LHCN-M2 (cell line): ENCODE measurements at places on chromosomes 5 and 9. TPM values are rescaled to one million over a fixed set of nuclear protein-coding genes. Genes with fewer than 3 reads are reported as not detected.
A peak's percentile ranks its signal among the peaks of the same experiment; 100 is the strongest.

Gene SYK
- total RNA-seq, result not detected in 2 replicates

Gene CCL27
- not detected in 2 replicates for total RNA-seq

Gene ADGRV1
- 0.17 TPM in 1 of 2 replicates, not detected in the other for total RNA-seq

Gene SLC46A2
- total RNA-seq, result not detected in 2 replicates

Gene FSD1L
- 2.1 and 2.8 TPM in 2 replicates for total RNA-seq

Gene PCSK1
- total RNA-seq, result 0.06 TPM in 1 of 2 replicates, not detected in the other

DNA sequence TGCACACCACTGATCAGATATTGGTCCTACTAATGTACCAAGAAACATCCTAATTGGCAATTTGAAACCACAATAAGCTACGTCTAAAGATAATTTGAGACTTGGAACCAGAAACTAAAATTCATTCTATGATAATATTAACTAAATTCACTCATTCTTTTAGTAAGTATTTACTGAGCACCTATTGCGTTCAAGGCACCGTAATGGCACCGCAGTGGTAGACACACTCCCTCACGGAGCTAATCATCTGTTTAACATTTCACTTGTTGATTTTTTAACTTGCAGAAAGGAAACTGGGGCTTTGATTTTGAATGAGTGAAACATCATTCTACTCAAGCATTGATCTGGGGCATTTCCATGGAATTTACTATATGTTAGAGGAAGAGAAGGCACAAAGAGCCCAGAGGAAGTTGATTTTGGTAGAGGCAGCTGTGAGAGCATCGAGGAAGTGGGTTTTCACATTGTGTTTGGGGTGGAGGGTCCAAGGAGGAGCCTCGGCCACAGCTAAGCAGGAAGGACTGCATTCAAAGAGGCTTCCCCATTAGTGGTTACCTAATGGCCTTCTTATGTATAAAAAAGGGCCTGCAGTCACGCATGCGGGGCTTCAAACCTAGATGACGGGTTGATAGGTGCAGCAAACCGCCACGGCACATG, 7.1 kb downstream of the RAPGEF1 start:
- DNase-seq, result no peak

GRCh38 chr9:35801328-35802128, 10.1 kb downstream of the NPR2 start:
- no peak for DNase-seq

- DNase-seq, result no peak
Measured at GRCh38 chr5:16505140-16505891, 39.7 kb upstream of the ZNF622 start.

- no peak for DNase-seq
Measured at GRCh38 chr5:172144931-172145869, 42.8 kb downstream of the STK10 start.

- no peak for DNase-seq
Measured at GRCh38 chr5:158451203-158451992, 592.5 kb upstream of the CLINT1 start.

- peak; percentile 91 for DNase-seq
Measured at GRCh38 chr9:15306757-15307522, at the start of gene TTC39B. Gene TTC39B (minus strand): TSS chr9:15307216. CDS start chr9:15307125, 91 bp downstream.

GRCh38 chr9:27260789-27261516, 36.0 kb downstream of the EQTN start:
- DNase-seq, result no peak
